KBM-7 (cell line): ENCODE measurements at places on chromosomes 7 and 10.

DNA sequence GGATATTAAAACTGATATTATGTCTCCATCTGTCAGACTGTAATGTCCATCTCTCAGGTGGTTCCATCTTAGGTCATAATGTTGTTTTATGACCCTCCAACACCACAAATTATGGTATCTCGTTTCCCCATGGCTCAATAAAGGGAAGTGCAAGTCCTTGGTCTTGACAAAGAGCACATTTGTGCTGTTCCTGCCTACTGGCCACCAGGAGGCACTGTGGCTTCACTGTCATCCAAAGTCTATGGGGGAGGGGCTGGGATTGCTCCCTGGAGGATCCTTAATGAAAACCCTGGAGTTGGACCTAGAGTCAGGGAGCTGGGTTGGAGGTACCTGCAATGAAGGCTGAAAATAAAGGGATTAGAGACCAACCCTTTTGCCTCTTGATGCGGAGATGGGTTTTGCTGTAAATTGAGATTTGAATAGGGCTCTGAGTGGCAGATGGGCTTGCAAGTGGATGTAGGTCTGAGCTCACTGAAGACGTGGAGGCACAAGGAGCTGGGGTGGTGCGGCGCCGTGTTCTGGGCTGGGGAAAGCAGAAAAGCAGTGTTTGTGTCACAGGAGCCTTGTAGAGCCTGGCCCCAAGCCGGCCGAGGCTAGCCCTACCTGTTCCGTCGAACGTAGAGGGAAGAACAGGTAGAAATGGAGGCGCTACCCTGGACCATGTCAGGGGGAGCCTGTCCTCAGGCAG is 180.5 kb upstream of the PRSS58 start:
- peak; percentile 64 for DNase-seq

DNA sequence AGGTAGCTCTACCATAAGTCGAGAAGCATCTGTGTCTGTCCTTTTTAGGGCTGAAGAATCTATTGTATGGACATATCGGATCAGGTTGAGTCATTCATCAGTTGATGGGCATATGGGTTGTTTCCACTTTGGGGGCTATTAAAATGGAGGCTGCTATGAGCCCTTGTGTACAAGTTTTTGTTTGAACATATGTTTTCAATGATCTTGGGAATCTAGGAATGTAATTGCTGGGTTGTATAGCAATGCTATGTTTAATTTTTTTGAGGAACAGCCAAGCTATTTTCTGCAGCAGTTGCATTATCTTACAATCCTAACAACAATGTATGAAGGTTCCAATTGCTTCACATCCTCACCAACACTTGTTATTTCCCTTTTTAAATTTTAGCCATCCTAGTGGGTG is 46.4 kb upstream of the HABP2 start:
- DNase-seq: no peak

DNA sequence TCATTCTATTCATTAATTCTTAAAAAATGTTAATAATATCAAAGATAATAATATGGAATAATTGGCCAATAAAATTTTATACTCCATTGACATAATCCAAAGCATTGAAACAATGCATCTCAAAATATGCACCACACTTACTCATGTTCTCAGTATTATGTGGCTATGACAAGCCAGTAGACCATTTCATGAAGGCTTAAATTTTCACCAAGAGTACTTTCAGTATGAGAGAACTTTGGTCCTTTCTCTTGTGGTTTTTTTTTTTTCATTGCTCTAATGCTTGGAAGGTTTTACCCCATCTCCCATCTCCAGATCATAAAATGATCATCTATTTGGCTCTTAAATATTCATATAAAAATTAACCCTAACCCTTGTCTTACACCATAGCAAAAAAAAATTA is 45.5 kb upstream of the TMEM140 start:
- no peak for DNase-seq

- no peak for DNase-seq
Measured at GRCh38 chr10:63229161-63229560, 96.0 kb downstream of the NRBF2 start.

DNA sequence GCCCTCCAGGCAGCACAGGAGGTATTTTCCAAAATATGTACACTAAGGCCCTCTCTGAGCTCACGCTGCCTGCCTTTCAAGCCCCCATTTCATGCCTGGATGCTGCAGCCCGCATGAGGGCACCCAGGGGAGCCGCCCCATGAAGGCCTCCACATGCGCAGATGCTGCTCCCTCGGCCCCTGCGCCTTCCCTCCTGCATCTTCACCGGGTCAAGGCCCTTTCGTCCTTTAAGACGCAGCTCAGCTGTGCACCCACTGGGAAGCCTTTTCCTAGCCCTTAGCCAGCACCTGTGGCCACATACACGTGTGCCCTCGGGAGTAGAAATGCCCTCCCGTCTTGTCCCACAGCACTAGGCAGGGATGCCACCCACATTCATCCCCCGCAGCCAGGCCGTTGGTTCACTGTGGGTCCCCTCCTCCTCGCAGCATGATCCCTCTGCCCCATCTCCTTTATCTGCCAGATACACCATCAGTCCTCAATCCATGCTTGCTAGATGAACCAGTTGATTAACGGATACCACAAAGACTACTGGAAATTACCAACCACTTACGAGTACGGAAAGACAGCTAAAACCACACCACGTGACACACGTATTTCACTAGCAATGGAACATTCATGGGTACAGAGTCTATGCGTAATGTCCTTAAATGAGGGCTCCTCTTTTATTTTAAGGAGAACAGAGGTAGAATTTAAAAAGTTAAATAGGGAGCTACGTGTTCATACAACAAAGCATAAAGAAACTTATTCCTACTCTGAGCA is 278.0 kb downstream of the TNS3 start:
- no peak for DNase-seq

- no peak for DNase-seq
Measured at GRCh38 chr7:76071316-76072242, 23.7 kb downstream of the MDH2 start.

DNA sequence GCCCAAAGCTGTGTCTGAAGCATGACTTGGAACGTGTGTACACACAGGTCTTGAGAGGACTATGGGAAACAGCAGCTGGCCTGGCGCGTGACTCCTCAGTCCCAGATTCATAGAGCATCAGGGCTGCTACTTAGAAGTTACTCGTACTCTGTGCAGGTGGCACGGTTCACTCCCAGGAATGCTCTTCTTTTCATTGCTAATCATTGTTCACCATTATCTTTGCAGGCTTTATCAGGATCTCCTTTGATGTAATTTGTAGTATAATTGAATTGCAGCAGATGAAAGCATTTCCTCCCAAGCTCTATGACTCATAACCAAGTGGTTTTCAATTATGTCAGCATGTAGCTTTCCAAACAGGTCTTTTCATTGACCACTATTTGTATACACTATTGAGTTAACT is 938.9 kb downstream of the NRG3 start:
- DNase-seq: no peak

DNA sequence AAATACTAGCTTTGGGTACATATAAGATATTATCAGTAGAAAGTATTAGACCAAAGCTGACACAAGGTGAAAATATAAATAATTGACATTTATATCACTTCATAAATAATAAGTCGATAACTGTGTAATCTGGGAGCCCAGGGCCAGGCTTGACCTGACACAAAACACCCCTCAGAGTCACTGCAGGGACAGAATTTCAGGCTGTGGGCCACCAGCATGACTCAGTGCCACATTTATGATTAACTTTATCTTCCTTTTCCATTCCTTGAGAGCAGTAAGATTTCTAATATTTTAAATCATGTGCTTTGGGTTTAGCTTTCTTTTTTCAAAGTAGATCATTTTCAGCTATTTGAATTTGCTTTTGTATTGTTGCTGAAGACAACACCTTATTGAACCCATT is 102.9 kb upstream of the NFE2L3 start:
- DNase-seq: no peak
